ENCODE measurements at places on chromosomes 16 and 17.

GRCh38 chr16:6160303-6160702 lies 1062.7 kb upstream of the EEF2KMT start:
- DNase-seq, result no peak

DNA sequence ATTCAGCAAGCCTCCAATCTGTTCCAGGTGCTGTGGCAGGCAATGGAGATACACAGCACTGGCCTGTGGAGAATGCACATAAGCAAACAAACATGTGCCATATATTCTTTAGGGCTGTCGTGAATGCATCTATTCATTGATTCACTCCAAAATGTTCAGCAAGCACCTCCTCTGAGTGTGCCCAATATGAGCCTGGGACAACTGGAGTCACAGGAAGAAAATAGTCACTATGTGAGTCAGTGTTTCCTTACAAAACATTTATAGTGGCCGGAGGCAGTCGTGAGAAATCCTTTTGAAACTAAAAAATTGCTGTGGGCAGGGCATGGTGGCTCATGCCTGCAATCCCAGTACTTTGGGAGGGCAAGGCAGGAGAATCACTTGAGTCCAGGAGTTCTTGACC lies 310.1 kb downstream of the CA10 start:
- no peak for DNase-seq

GRCh38 chr16:79997257-79997656 lies 396.7 kb upstream of the MAF start:
- DNase-seq, result no peak

- no peak for DNase-seq
Observed at GRCh38 chr17:4177806-4178205, 34.8 kb downstream of the CYB5D2 start.

GRCh38 chr16:29141586-29142324 lies 156.9 kb downstream of the LAT start:
- DNase-seq, result no peak

- DNase-seq, result no peak
Observed at GRCh38 chr17:77598241-77598620, 360.3 kb upstream of the TNRC6C start.

GRCh38 chr17:58249270-58250133 lies 11.1 kb downstream of the LPO start:
- no peak for DNase-seq

DNA sequence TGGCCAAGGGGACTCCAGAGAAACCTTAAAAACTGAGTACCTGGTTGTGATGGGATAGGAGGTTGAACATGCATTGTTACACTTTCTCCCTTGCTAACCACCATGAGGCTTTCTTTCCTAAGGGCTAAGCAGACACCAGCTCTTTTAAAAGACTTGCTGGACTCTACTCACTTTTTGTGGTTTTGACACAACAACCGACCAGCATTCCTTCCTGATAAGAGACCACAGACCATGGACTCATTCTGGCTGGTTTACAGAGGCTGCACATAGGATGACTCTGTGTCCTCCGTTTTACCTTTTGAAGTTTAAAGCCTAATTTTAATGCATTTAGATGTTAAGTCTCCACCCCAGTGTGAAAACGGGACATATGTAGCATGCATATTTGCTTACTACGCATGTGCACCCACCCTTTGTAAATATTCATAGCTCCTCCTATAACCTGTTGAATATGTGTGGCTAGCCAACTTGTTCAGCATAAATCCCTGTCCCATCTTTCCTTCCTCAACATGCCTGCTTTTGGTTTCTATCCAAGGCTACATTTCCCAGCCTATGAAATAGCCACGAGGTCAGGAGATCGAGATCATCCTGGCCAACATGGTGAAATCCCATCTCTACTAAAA lies 475.9 kb downstream of the GRIN2A start:
- DNase-seq, result no peak

GRCh38 chr16:75263963-75264445 lies 12.6 kb upstream of the BCAR1 start:
- no peak for DNase-seq

DNA sequence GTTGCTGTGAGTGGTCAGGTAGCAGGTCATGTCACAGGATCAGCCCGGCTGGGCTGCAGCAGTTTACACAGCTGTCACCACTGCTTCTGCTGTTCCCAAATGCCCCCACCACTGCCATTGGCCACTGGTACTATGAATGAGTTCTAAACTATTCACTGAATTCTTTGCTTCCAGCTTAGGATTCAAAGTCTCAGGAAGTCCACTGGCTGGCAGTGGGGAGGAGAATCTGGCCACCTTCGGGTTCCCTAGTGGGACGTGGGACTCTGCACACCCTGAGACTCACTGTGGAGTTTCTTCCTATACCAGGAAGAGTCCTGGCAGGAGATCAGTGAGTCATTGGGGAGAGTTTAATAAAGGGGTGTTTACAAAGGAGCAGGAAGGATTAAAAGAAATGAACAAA lies 6.9 kb downstream of the MT1X start:
- DNase-seq, result no peak

- no peak for DNase-seq
Observed at GRCh38 chr17:32928586-32929535, 908 bp downstream of the TMEM98 start.

DNA sequence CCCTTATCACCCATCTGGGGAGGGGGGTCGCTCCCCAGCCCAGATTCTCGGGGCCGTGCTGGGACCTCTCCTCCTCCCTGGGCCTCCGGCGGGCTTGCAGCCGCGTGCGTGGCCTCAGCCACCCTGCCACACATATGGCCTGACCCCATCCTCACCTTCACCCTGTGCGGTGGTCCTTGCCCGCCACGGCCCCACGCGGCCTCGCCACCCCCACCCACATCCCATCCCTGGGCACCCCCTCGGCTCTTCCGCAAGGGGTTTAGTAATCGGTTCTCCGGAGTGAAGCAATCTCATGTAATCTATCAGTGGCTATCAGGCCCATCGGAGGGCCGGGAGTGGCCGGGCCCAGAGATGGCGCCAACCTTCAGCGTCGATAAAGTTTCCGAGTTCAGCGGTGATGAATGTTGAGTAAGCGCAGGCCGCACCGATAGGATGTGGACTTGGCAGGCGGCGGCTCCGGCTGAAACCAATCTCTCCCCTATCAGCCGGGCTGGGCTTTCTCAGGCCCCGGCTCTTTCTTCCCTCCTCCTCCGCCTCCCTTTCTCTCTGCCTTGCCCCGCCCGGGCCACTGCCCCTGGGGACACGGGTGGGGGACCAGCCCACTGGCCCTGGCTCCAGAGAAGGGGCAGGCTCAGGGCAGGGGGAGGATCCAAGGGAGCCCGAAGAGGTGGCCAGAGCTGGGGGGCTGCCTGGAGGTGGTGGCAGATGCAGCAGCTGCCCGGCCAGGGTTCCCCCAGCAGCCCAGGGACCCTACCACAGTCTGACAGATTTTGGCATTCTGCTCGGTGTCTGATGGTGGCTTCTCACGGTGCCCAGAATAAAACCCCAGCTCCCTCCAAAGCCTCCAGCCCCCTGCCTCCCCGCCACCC lies 20.8 kb downstream of the ZFPM1 start:
- no peak for DNase-seq

DNA sequence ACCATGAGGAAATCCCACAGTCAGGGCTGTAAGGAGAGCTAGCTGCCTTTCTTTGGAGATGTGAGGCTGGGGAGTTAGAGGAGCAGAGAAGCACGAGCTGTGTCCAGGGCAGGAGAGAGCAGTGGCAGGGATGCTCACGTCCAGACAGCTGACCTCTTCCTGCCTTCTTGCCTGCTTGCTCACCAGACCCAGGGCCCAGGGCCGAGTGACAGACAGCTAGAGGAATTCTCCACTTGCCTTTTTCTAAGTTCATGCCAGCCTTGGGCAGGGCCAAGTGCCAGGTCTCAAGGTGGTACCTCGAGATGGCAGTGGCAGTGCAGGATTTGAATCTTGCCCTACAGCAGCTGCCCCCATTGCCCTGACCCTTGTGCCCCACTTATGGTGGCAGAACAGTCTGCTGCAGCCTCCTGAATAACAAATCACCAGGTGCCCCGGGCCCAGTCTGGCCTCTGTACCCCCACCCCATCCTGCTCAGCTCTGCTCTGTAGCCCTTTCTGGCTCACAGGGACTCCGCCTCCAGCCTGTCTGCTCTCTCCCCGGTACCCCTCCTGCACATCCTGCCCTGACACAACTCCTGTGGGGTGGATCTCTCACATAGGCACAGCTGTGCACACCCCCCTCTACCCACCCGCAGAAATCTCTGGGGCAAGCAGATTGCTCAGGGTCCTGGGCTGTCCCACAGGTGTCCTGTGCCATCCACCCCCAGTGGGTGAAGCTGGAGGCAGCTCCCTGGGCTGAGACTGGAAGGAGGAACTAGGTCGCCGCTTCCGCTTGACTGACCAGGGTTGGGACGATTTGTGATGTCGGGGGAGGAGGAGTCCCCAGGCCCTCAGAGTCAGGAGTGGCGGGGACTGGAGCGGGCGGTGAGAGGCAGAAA lies 25.9 kb downstream of the GRIN2C start:
- DNase-seq, result peak; percentile 52

DNA sequence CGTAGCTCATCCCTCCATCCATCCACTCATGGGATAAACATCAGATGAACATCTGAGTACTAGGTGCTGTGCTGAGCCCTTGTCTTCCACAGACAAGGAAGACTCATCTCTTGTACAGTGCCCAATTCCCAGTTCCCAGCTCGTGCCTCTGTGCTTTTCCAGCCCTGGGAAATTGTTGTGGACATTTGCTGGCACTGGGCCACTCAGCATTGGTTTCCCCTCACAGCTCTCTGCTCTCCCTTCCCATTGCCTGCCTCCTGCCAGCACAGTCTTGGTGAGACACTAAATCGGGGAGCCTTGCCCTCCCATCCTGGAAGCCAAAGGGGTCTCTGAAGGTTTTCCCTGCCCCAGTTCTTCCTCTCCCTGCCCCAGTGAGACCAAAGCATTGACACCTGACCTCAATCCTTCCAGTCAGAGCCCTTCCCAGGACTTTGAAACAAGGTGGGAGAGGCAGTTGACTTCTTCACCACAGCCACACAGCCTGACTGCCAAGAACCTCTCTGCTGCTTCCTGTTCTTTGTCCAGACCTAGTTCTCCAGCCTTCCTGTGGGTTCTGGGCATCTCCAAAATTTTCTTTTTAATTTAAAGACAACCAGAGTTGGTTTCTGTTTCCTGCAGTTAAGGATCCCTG lies 50.2 kb downstream of the WSB1 start:
- DNase-seq, result no peak

DNA sequence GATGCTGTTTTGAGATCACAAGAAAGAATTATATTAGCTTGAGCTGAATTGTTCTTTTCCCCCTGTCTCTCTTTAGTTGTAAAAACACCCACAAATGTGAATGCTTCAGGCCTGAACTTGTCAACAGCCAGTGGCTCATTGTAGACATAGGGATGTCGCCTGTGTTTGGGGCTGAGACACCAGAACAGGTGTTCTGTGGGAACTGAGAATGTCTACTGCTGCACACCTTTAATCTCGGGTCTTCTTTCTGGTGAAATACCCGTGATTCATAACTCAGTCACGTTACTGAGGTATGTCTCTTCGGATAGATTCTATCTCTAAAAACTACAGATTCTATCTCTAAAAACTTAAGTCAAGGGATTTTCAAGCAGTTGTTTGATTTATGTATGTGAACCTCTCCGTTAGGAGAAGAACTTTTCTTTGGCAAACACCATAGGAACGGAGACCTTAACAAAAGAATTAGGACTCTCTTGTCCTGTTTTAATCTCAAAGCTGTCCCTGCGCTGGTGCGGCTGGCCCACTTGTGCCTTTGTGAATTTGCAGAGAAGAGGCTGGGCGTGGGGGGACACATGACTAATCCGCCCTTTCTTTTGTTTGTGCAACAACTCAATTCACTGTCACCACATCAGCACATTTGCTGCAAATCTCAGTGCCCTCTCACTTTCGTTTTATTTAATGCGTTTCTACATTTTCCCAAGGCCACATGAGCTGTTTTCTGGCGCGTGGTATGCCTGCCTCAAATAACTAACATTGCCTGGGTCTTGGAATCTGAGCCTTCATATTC lies 643.0 kb downstream of the MAF start:
- DNase-seq, result no peak

DNA sequence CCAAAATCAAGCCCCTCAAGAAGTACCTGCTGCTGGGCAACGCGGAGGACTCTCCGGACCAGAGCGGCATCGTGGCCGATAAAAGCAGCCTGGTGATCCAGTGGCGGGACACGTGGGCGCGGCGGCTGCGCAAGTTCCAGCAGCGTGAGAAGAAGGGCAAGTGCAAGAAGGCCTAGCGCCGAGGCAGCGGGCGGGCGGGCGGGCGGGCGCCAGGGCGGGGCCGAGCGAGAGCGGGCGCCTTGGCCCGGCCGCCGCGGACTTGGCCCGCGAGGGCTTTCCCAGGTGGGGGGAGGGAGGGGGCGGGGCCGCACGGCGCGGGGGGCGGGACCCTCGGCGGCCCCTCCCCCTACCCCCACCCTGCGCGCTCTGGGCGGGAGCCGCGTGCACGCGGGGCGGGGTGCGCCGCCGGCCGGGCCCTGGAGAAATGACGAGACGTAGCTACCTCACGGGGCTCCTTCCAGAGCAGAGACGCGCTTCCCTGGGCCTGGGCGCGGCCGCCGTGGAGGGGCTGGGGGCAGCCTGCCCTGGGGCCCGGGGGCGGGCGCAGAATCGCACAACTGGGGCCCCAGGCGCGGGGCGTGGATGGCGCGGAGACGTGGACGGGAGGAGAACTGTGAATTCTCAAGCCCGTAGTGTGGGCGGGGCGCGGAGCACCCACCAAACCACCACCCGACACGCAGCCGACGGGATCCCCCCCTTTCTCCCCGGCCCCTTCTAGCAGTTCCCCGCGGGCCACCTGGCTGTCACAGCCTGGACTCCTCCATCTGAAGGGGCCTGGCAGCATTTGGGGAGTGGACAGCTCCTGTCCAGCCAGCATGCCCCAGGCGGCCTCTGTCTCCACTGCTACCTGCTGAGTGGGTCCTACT lies 218.7 kb downstream of the NTN1 start:
- no peak for DNase-seq

- DNase-seq, result no peak
Observed at GRCh38 chr17:41547921-41548843, 20.1 kb upstream of the KRT19 start.

DNA sequence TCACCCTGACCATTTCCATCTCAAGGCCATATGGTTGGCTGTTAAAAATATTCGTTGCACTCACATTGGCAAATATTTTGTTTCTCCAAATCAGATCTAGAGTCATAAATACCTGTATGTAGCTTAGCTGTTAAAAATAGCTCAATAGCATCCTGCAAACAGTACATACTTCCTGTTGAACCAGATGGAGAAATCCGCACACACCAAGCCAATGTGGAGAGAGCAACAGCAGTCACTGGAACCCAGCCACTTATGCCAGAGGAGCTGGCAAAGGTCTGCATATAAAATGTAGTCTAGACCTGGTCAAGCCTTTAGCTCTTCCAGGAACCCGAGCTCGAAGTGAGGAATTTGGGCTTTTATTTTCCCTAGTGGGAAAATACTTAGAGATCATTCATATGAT lies 146.4 kb upstream of the KCNJ16 start:
- DNase-seq, result no peak

- no peak for DNase-seq
Observed at GRCh38 chr17:61128661-61129115, 271.0 kb upstream of the TBX2 start.

GRCh38 chr16:85963753-85964285 lies 64.9 kb downstream of the IRF8 start:
- no peak for DNase-seq
